ENCODE measurements at places on chromosomes 13 and 19.

DNA sequence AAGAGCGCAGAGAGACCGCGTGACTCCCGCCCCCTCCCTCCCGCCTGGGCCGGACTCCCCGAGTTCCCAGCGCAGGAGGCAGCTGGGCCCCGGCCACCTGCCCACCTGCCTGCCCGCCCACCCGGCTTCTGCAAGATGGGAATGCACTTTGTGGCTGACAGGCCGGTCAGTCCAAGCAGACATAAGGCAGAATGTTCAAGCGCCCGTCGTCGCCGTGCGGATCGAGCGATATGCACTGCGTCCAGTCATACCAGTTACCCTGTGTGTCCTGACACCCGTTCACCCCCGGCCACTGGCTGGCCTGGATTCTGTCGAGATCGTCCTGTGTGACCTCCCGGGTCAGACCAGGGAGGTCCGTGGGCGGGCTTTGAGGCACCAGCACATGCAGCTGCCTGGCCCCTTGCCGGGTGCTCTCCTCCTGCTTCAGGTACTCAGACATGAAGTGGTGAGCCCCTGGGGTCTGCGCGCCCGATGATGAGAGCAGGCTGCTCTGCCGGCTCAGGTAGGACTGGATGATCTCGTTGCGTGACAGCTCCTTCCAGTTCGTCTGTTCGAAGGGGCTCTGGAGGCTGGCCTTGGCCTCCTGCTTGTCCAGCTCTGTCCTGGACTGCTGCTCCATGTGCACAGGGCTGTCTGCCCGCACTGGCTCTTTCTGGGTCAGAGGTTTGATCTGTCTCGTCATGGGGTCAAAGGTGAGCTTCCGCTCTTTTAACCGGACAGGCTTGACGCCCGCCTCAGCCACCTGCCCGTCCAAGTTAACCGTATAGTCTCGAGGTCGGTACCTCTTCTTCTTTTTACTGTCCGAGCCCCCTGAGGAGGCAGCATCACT, 3.9 kb upstream of the SLC35E1 start:
- no peak for DNase-seq

GRCh38 chr13:101116826-101117225, 299.5 kb downstream of the NALCN start:
- DNase-seq: no peak

DNA sequence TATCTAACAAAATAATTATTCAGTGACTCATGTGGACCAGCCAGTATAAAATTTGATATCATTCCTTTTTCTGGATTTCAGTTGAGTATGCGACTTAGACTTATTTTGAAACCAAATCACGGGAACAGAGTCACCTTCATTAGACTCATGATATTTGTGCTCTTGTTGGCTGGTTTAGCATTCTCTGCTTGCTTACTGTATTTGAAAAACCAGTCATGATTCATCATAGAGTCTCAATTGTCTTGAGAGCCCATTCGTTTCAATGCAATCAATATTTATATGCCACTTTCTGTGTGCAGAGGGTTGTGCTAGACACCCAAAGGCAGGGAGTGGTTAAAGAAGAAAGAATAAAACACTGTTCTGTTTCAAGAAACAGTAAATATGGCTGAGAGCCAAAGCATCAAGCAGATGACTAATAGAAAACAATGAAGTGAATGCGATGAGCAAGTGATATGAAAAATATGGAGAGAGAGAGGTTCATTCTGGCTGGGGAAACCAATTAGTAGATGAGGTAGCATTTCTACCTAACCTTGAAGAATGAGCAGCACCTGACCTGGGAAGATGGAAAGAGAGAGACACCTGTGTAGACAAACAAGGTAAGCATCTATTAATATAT, 99.6 kb upstream of the MBNL2 start:
- DNase-seq: no peak

DNA sequence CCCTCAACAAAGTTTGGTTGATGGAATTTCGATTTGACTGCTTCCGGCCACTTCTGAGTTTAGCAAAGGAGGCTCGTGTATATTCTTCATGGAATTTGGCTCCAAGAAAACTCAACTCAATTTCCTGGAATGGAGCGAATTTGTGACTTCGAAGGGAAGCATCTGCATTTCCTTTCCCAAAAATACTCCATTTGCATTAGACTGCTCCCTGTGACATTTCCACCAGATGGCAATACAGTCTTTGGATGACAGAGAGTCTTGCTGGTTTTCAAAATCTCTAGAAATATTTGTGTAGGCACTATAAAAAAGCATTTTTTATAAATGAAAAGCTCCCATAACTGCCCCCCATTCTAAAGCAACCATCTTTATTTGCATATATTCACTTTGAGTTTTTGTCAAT, 4.1 kb downstream of the C1QTNF9 start:
- no peak for DNase-seq

GRCh38 chr19:33175886-33176669, 18.1 kb upstream of the LRP3 start:
- no peak for DNase-seq

- no peak for DNase-seq
These were observed 19.4 kb downstream of the NOTCH3 start for GRCh38 chr19:15181394-15181793.

- DNase-seq: no peak
These were observed 2.8 kb upstream of the KCNJ14 start for GRCh38 chr19:48452289-48453190.

- DNase-seq: no peak
These were observed 75.0 kb upstream of the FLT1 start for GRCh38 chr13:28569886-28570285.

DNA sequence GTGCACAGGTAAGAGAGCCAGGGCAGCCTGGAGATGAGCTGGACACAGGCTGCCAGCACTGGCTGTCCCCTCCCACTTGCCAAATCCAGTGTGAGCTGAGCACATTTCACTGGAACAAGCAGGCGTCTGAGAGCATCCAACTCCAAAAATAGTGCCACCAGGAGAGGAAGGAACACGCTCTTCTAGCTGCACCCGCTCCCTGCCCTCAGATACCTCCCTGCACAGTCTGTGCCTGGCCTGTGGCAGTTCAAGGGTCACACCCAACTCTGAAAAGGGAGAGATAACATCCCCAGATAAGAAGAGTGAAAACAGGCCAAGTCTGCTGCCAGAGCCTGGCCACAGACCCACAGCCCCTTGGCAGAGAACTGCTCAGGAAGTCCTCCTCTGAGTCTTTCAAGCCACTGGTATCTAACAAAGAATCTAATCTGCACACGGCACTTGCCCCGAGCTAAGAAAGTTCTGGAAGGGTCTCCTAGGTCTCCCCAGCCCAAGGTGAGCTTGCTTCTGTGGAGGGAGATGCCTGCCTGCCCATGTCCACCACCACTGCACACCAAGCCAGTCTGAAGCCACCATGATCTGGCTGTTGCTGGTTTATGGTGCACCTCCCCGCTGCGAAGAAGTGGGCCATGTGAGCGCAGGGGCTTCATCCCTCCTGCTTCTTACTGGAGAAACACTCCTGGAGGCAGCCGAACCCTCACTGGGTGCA, 14.7 kb downstream of the ELL start:
- DNase-seq: no peak

DNA sequence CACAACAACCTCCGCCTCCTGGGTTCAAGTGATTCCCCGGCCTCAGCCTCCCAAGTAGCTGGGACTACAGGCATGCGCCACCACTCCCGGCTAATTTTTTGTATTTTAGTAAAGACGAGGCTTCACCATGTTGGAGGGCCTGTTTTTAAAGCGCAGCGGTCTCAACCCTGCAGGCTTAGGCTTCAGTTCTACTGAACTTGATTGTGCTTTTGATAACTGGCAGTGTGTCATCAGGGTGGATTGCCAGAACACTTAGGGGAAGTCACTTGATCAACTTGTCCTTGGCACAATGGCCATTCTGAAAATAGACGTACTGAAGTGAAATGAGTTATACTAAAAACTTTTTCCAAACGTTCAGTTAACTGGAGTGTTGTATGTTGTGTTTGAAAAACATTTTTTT, 472.2 kb downstream of the KLF5 start:
- no peak for DNase-seq

DNA sequence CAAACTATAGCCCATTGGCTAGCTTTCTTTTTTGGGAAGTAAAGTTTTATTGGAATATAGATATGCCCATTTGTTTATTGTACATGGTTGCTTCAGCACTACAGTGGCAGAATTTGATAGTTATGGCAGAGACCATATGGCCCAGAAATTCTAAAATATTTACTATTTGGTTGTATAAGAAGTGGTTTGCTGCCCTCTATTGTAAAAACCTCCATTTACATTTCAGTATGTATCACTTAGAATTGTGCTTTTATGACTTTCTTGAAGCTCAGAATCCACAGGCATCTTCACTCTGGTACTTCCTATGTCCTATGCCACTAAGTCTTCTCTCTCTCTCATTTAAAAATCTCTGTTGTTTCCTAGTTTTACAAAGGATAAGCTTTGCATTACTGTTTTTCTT, 37.7 kb downstream of the DLEU7 start:
- no peak for DNase-seq

GRCh38 chr13:74136084-74136658, 2.0 kb upstream of the KLF12 start:
- DNase-seq: no peak

DNA sequence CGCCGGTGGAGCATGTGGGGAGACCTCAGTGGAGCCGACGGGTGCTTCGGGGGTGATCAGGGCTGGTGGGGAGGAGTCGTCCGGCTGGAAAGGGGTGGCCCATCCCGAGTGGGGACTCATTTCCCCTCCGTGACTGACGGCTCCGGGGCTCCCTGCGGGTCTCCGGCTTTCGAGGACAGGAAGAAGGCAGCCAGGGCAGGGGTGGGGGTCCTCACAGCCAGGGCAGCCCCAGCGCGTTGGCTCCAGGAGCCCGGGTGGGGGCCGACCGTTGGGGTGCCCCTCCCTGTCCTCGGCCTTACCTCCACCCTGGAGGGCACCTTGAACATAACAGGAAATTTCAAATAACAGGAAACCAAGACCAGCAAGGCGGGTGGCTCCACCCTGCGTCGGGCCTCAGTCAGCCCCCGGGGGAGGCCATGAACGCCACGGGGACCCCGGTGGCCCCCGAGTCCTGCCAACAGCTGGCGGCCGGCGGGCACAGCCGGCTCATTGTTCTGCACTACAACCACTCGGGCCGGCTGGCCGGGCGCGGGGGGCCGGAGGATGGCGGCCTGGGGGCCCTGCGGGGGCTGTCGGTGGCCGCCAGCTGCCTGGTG, at the start of gene S1PR4:
TSS of gene S1PR4 (plus strand) at position 393 of the 596 bp plus-strand sequence. CDS start at position 417, 24 bp downstream.
- no peak for DNase-seq

- DNase-seq: no peak
These were observed 14.8 kb upstream of the ZNF43 start for GRCh38 chr19:21850656-21851255.

DNA sequence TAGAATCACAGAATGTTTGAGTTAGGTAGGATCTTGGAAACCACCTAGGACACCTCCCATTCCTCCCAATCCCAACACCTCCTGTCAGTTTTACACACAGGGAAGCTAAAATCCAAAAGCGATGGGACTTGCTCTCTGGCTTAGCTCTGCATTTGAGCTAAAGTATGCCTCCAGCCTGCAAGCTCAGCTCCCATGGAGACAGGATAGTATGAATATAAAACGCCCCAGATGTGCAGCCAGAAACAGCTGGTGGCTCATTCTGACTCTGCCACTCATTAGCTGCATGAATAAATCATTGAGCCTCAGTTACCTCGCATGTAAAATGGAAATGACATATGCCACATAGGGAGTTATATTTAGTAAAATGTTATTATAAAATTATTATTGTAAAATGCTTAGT, 336.0 kb downstream of the SUCLA2 start:
- DNase-seq: no peak

- no peak for DNase-seq
These were observed 86.1 kb upstream of the TM9SF2 start for GRCh38 chr13:99415014-99415650.

GRCh38 chr13:20924758-20925394, 22.3 kb upstream of the XPO4 start:
- peak; percentile 31 for DNase-seq

DNA sequence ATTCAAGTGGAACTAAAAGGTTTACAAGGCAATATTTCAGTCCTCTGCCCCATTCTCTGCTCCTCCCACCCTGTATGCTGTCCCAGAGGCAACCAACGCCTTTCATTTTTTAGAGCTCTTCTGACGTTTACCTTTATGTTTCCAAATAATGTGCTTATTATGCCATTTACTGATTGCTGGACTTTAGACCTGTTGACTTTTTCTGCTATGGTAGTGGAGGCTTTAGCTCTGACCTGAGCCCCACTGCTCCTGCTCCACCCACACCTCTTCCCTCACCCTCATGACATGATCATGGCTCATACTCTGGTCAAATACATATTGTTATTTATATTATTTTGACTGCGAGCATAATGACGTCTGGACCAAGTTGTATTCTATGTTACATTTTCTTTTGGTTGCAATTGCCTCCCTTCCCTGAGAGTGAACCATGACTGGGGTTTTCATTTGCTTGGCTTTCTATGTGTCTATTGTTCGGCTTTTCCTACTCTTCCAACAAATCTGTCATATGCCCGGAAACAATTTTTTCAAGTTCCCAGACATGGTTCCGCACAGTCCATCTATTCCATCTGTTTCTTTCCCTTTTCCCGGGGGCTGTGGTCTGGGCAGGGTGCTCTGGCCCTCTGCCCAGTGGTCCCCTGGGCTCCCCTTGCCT, 31.4 kb upstream of the GJB6 start:
- DNase-seq: no peak

DNA sequence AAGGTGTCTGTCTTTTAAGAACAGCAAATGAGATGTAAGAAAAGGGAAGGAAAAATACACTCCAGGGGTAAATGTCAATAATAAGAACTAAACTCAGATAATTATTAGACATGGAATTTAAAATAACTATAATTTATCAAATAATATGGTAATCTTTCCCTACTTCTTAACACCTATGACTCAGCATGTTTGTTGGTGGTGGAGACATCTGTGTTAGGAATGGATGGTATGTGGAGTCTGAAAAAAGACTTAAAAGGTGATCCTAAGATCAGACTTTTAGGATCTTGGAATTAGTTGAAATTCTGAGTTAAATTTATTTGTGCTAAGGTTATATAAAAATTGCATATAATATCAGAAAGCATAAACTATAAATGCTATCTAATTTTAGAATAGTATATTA, 915.1 kb downstream of the SLITRK5 start:
- DNase-seq: no peak

DNA sequence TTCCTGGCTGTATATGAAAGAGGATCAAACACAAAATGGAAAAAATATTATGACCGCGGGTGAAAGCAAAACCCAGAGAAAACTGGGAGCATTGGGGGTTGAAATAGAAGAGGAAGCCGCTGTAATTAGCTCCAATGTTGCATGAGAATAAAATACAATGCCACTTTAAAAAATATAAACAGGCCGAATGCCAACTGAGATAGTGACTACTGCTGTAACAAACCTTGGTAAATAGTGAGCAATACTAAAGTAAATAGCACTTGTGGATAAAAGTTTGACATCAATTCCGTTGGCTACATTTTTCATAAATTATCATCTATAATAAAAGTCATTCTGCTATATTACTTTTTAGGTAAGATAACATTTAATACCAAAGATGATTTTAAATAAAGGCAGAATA, 395.8 kb upstream of the MIR17HG start:
- DNase-seq: no peak

- no peak for DNase-seq
These were observed 56.1 kb downstream of the ALOX5AP start for GRCh38 chr13:30791354-30792001.

GRCh38 chr13:26480246-26480855, 77.1 kb upstream of the WASF3 start:
- no peak for DNase-seq

GRCh38 chr19:29516358-29516725, 9.5 kb upstream of the VSTM2B start:
- no peak for DNase-seq
